Activated effector memory CD4-positive, alpha-beta T cell treated with anti-CD3 and anti-CD28 coated beads, Interleukin-2, amount 50 U/mL, for 16 hours (primary cell): ENCODE measurements at places on chromosomes 3 and 15.

DNA sequence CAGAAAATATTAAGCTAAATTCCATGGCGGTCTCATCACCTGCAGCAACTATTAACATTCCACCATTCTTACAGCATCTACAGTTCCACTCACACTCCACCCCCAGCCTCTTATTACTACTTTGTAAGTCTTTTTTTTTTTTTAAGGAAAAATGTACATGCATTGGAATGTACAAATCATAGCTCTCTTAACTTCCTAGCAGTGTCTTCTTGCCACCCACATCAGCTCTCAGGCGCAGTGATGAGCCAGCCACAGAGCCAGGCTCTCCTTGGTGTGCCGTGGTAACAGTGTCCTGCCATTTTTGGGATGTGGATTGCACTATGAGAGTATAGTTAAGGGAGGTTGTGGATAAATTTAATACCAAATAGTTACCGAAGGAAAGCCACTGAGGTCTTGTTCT, 17.8 kb downstream of the ABHD17C start:
- no peak for DNase-seq

DNA sequence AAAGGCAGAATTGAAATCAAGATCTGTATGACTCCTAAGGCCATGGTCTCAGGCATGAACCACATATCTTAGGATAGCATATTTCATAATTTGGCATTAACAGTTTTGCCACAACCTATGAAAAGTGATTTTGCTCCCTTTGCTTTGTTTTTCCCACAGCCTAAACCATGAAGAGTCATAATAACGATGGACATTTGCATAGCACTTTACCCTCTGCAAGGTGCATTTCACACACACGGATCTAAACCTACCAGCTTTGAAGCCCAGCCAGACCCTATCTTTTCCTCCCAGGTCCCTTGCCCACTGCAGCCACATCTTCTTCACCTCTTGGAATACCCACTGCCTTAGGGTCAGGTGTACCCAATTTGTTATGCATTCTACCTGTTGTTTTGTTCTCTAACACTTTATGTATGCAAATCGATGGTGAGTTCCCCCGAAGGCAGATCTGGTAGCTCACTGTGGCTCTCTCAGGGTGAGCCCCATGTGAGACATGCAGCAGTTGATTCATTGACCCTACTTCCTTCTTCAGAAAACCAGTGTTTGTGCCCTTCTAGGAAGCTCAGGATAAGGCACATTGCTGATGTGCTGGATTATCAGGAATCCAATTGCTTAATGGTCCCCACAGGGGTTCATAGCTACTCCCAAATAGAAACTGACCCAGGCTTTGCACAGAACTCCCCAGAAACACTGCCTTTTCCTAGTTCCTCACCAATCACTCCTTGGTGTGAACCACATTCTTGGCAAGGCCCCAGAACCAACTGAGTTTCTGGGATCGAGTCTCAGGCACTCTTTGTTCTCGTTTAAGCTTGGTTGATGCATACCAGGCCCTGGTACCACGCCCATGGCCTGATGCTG, 8.7 kb downstream of the ARHGAP31 start:
- DNase-seq, result no peak

DNA sequence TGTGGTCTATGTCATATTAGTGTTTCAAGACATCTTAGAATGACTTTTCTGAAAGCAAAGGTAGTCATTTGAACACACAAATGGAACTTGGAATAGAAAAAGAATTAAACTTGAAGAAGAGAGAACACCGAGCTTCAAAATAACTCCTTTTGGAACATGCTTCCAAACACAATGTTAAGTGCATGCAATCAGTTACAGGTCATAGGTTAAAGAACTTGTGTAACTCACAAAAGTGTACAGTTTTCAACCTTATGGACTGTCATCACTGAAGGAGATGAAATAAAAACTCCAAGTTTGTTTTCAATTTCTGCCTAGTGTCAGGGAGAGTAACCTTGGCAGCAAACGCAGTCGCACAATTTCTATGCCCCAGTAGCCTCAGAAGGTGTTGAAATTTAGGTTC, 192.9 kb upstream of the NECTIN3 start:
- DNase-seq, result no peak

- DNase-seq, result no peak
Measured at GRCh38 chr3:45968706-45969105, 25.4 kb downstream of the CXCR6 start.

DNA sequence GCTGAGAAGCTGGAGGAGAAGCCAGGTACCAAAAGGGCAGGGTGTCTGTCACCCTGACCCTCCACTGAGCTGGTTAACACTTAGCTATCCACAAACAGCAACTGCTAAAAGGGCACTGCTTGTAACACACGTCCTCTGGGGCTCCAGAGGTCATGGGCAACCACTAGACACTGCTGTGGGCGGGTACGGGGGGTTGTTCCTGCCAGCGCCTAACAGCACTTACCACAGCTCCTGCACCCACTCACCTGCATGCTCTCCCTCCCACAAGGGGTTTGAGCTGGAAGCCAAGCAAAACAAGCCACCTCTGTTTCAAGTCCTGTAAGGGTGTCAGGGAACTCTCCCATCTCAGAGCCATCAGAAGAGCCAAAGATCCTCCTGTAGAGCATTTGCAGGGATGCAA, 407.6 kb downstream of the MFSD1 start:
- no peak for DNase-seq

DNA sequence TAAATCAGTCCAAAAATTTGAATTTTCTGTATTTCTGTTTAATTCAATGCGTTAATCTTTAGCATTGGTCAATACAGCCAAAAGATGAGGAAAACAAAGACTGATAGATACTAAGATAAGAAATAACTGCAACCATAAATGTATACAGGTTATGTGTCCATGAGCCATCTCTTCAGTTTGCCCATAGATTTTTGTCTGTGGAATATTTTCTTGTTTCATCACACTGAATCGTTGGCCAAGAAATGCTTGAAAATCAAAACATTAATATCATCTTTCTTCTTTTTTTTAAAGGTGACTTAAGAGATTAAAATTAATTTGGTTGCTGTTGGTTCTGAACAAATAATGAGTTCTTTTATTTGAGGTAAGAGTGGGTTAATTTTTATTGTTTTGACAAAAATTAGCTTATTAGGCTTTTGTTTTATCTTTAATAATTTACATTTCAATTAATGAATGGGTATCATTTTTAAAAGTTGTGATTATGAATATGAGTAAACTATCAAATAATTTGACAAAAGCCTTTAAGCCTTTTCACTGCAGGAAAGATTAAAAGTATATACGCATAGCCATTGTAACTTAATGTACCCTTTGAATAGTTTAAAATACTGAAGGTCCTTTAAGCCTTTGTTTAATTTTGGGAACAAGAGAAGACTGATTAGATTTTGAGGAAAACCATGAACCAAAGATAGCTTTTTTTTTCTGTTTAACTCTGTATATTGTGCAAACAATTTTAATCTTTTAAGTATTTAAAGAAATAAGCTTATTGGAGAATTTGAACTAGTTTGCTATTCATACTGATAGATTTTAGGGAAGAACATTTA, 14.7 kb upstream of the CHD2 start:
- no peak for DNase-seq

DNA sequence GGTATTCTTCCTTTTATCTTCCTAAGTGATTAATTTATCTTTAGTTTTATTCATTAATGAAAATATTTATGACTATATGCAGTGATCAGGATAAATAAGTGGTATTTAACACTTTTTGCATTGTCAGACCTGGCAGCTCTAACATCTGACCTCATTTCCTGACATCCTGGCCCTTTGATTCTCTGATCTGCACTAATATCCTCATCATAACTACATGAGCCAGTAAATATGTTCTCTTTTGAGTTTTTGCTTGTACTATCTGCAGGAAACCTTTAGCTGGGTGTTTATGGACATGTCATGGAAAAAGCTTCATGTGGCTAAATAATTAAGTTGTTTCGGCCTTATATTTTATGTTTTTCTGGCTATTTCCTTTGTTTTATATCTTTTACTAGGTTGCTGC, 10.5 kb downstream of the NKTR start:
- DNase-seq, result no peak

DNA sequence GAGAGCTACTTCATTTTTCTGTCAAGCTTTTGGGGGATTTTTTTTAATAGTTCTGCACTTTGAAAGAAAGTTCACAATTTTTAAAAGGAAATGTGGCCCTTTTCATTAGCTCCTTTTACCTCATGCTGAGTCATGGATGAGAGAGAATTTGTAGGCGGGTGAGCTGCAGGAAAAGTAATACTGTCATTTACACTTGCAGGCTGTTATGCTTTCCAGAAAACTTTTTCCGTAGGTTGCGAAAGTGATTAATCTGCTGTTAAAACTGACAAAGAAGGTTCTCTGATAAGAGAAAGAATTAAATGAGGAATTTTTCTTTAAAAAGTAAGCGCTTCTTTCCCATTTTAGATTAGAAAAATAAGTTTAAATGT, 430.2 kb downstream of the LPP start:
- DNase-seq, result no peak

DNA sequence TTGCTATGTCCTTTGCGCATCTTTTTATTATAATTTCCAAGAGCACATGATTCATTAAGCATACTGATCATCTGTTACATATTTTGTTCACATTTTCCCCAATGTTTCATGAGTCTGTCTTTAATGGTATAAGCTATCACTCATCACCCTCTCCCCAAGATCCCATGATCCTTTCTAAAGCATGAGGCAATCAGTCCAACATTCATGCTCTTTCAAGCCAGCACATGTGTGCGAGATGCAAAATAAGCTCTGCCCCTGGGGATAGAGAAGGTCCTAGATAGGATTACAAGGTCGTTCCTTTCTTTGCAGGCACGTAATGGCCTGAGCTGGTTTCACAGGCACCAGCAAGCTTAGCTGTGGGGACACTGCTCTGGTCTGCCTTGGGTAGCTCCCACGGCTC, 32.2 kb upstream of the B3GNT5 start:
- no peak for DNase-seq

DNA sequence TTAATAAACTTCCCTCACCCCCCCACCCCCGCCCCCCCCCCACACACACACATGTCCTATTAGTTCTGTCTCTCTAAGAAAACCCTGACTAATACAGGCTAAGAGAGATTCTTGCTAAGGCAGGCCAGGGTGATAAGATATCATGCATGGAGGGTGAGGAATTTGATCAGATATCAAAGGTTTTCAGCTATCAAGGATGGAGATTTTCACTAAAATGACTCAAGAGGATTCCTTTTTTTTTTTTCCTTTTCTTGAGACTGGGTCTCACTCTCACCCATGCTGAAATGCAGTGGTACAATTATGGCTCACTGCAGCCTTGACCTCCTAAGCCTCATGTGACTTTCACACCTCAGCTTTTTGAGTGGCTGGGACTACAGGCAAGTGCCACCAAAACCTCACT, 14.9 kb upstream of the SENP7 start:
- DNase-seq, result no peak

- DNase-seq, result no peak
Measured at GRCh38 chr3:87268646-87269211, 7.7 kb downstream of the POU1F1 start.

GRCh38 chr15:76429661-76430060, 93.1 kb downstream of the ISL2 start:
- no peak for DNase-seq

DNA sequence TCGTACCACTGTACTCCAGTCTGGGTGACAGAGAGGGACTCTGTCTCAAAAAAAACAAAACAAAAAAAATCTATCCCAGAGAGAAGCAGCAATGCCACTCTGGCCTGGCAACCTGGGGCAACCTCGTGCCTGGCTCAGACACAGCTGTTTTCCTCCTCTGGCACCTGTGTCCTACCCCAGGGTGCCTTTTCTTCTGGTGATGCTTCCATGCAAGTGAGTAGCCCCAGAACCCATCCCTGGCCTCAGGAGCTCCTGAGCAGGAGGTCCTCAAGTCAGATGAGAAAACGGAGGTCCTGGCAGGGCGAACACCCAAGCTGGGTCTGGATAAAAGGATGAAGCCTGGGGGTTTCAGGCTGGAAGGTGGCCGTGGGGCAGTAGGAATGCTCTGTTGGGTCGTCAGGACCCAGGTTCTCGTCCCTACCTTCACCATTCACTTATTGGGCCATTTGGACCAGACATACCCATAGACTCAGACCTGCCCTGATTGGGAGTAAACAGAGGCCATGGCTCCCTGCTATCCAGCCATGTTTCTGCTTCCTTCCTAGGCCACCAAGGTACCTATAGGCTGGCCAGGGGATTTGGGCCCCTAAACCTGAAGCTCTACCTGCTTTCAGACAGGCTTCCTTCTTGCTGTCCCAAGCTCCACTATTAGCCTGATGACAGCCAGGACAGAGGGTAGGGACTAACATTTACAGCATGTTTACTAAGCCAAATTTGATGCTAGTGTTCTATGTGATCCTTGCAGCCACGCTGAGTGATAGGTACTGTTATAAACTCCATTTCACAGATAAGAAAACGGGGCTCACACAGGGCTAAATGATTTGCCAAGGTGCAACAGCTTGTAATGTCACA, 102.2 kb downstream of the DAPK2 start:
- no peak for DNase-seq

- DNase-seq, result no peak
Measured at GRCh38 chr15:69744391-69745162, 292.0 kb downstream of the RPLP1 start.

- no peak for DNase-seq
Measured at GRCh38 chr3:62923066-62923465, 47.9 kb upstream of the CADPS start.

GRCh38 chr15:77436822-77437221, 16.1 kb downstream of the HMG20A start:
- DNase-seq, result no peak

- DNase-seq, result no peak
Measured at GRCh38 chr15:93466380-93466779, 377.4 kb upstream of the RGMA start.

DNA sequence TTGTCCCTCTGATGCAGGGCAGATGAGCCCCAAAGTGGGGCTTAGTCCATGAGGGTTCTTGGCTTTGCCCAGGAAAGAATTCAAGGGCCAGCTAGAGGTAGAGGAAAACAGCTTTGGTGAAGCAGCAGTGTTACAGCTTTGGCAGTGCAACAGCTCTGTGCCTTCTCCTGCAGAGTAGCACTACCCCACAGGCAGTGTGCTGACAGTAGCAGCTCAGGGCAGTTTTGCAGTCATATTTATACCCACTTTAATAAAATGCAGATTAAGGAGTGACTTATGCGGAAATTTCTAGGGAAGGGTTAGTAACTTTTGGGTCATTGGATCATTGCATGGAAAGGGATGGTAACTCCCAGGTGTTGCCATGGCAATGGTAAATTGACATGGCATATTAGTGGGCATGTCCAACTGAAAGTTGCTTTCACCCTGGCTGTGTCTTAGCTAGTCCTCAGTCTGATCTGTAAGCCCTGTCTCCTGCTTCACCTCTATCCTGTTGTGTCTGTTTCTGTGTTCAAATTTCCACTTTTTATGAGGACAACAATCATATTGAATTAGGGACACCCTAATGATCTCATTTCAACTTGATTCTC, 241.3 kb upstream of the C2CD4B start:
- DNase-seq, result no peak
